ENCODE measurements at places on chromosomes 3 and 15.
A peak's percentile ranks its signal among the peaks of the same experiment; 100 is the strongest.

DNA sequence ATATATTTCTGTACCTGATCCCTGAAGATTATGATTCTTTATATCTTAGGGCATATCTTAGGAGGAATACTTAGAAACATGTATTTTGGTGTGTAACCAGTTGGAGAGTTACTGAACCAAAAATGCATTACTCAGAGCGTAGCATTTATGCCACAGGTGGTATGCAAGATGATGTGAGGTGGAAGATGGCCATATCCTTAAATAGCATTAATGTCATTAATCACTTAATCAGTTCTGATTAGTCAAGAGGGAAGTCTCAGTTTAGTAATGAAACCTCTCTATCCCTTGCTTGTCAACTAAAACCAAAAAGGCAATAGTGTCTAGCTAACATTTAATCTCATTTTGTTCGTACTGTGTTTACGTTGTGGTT, 130.5 kb upstream of the PHLDB2 start:
- no peak for DNase-seq

DNA sequence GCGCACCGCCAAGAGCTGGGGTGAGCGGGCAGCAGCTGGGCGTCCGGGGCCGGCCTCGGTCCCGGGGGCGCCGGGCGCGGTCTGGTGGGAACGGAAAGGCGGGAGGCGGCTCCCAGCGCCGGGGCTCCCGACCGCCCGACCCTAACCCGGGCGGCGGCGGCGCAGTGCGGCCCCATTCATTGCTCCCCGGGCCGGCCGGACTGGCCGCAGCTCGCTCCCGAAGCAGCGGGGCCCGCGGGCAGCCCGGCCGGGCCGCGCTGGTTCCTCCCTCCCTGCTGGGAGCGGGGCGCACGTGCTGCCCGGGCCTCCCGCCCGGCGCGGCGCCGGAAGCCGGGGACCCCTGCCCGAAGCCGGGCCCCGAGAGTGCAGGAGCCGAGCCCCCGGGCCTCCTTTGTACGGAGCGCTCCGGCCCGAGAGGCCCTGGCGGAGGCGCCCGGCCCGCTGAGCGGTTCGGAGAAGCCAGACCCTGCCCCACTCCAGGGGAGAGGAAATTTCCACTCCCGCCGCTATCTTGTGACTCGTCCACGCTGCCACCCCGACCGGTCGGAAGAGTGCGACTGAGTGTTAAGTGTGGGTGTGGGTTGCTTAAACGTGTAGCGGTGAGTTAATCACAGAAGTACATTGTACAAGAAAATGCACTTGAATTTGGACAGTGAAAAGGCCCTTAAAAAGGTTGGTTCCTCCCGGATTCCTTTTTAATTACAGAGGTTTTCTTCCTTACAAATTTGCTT, 613 bp downstream of the ATP1B3 start:
- peak; percentile 37 for DNase-seq

DNA sequence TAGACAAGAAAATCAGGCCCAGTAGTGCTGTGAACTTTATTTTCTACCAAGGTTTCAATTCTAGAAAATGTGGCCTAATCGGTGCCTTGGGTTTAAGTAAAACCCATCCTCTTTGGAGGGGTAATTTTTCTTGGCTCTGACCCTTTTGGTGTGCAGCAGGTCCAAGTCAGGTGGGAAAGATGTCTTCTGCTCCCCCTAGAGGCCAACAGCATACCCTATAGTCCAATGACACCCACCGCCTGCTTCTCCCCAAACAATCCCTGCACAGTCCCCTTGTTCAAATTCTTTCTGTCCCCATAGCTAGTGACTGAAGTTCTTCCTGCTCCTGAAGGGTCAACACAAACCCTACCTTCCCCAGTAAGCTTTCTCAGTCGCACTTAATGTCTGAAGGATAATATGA, 261.8 kb upstream of the GOLGA6L4 start:
- no peak for DNase-seq

GRCh38 chr3:60355825-60356224, 895.4 kb downstream of the FHIT start:
- no peak for DNase-seq

DNA sequence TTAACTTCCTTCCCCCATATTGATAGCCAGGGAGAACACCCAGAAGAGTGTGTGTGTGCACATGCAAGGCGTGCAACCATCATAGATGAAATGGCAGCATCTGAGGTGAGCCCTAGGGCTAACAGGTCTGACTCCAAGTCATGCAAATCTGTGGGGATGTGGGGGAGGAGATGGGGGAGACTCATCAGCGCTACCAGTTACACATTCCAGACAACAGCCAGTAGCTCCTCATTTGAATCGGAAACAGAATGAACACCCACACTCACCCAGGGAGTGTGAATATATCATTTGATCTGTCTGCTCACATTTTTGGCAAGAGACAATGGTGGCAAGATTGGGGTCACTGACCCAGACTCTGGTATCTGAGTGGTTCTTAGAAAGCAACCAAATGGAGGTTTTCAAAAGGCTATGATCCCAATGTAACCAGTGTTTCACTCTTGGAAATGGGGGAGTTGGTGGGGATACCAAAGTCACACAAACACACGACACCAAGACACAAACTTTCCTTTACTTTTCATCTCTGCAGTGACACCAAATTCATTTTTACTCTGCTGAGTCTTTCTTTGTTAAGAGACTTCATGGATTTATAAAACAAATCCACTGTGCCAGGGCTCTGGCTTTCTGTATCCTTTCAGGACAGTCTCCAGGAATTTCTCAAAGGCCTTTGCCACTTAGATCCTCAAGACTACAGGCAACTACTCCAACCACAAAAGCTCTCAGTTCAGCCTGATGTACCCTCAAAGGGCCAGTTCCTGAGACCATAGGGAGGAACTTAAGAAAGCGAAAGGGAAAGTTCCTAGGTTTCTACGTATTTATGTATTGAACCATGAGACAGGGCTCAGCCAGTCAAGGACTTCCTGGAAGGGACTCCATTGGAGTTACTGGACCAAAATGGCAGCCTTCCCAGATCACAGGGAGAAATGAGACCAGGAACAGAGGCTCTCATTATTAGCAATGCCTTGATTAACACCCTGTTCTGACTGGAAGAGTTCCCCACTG, 2.2 kb downstream of the CDCP1 start:
- DNase-seq: no peak

DNA sequence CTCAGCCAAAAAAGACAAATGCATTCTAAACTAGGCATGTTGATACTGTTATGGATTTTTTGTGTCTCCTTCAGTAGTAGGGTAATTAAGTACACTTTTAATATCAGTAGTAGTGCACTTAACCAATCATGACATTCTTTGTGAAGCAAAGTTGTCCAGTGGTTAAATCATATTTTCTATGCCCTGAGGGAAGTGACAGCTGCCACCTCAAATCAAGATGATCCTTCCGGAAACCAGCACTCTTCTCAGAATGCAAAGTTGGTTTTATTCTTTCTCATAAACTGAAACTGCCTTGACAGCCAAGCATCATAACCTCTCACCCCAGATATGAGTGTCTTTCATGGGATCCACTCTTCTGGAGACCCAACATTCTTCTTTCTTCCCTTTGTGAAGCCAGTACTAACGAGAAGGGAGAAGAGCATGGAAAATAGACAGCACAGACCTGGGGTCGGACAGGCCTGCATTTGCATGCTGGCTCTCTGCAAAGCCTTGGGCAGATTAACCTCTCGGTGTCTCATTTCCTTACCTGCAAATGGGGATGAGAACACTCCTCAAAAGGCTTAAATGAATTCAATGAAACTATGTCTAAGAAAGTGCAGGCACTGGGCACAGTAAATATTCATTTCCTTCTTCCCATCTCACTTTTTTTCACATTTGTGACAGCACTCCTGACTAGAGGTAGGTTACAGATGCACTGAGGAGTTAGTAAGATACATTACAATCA, 13.2 kb downstream of the AAGAB start:
- no peak for DNase-seq

- DNase-seq: no peak
Measured at GRCh38 chr3:45724911-45725310, 35.7 kb downstream of the SACM1L start.

- DNase-seq: no peak
Measured at GRCh38 chr15:34374816-34375215, 7.8 kb upstream of the LPCAT4 start.

GRCh38 chr3:99242271-99242670, 340.8 kb upstream of the DCBLD2 start:
- DNase-seq: no peak

- no peak for DNase-seq
Measured at GRCh38 chr3:15161133-15161532, 44.9 kb upstream of the CAPN7 start.

DNA sequence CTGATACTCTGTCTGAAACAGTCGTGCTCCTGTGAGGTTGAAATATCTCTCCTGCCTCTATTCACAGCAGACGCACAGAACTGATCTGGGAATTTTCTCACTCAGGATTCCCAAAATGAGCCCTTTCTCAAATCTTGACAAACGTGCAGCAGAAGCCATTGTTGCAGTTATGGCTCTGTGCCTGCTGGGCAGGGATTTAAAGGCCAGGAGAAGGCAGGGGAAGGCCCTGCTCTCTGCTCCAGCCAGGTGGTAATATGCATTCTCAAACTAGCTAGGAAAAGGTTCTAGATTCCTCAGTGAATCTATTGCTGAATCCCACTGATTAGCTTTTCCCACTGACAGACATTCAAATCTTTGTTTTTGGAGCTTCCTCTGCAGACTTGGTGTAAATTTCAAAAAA, 2.2 kb downstream of the MINAR1 start:
- DNase-seq: no peak

- DNase-seq: no peak
Measured at GRCh38 chr15:29102911-29103823, 166.5 kb downstream of the NSMCE3 start.

- no peak for DNase-seq
Measured at GRCh38 chr15:90078965-90079364, 23.3 kb downstream of the IDH2 start.

DNA sequence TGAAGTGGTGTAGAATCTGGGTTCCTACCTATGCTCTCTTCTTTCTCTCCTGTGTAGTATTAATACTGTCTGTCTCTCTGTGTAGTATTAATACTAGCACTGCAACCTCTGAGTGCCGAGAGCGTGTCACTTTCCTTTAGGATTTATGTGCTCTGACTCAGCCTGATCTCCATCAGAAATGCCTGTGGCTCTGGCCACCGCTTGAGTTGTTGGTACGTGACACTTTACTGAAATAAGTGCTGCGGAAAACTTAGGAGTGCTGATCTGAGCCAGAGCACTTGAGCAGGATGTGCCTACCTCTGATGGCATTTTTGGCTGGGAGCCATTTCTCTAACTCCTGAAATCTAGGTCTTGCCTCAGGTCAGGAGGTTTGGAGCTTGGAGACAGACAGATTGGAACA, 807.4 kb downstream of the SQOR start:
- DNase-seq: no peak

DNA sequence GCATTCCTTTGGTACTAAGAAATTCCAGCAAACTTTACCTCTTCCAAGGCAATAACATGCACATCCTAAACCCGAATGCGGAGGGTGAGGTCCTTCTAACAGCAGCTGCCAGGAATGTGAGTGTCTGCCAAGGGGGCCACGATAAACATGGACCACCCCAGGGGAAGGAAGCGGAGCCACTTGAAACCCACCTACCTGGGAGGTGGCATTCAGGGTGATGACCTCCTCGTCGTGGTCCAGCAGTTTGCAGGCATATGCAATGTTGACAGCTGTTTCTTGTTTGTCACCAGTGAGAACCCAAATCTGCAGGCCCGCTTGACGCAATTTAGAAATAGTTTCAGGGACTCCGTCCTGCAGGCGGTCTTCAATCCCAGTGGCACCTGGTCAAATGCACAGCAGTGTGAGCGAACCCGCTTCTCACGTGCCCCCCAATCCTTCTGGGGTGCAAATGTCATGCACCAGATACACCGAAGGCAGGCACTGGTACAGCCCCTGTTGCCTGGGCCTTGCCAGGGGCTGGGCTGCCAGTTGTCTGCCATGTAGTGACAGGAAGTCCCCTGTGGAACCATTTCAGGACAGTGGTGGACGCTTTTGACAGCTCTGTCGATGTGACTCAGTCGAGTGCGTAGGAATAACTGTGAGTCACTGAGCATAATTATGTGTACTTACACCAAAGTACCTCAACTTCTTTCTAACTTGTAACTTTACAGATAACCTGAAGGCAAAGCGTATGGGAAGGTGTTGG, 161.2 kb downstream of the ATP10A start:
- no peak for DNase-seq

GRCh38 chr3:82259994-82260393, 498.5 kb upstream of the GBE1 start:
- DNase-seq: no peak

DNA sequence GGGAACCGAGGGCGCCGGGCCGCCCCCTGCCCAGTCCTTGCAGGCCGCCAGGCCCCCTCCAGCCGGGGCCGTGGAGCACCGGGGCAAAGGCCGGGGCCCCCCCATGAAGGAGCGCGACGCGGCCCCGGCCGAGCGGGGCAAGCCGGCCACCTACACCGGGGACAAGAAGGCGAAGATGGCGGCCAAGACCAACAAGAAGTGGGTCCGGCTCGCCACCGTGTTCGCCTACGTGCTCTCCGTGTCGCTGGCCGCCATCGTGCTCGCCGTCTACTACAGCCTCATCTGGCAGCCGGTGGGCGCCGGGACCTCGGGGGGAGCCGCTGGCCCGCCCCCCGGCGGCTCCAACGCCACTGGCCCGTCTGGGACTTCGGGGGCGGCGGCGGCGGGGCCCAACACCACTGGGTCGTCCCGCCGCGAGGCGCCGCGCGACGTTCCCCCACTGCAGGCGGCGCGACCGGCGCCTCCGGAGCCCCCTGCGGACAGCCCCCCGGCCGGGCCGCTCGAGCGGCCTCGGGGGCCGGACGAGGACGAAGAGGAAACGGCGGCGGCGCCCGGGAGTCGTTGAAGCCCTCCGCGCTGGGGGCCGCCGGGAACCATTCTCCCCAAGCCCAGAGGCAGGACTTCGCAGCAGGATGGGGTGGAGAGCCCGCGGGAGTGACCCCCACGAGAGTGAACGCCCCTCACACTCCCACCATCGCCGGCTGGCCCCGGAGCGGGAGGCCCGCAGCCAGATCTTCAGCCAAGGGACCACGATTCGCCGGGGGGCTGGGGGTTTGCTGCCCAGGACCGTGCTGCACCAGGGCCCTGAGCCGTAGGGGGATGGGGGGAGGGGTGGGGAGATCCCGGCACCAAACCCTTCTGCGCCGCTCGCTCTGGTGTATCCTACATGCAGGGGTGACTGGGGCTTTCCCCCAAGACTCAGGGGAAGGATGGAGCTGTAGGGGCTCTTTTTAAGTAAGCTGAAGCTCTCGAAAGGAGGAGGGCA, 753 bp downstream of the INAFM2 start:
- peak; percentile 25 for DNase-seq

DNA sequence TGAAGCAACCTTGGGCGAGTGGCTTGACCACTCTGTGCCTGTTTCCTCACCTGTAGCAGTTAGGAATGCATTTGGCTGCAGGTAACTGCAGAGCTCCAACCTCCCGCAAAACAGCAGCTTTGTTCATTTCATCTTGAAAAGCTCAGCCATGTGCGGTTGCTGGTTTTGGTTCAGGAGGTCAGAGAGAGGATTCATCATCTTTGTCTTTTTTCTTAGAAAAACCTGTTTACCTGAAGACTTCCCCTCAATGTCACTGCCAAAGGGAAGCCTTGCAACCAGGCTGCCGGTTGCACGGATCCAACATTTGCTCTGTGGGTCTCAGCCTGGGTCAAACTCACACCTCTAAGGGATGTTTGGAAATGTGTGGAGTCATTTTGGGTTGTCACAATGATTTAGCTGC, 16.4 kb upstream of the FURIN start:
- DNase-seq: no peak

GRCh38 chr15:28115871-28116270, 16.8 kb upstream of the OCA2 start:
- no peak for DNase-seq

GRCh38 chr3:86382556-86382955, 608.4 kb downstream of the VGLL3 start:
- DNase-seq: no peak

Data from T-helper 9 cell (primary cell).